ENCODE measurements at places on chromosomes 12 and 14.

DNA sequence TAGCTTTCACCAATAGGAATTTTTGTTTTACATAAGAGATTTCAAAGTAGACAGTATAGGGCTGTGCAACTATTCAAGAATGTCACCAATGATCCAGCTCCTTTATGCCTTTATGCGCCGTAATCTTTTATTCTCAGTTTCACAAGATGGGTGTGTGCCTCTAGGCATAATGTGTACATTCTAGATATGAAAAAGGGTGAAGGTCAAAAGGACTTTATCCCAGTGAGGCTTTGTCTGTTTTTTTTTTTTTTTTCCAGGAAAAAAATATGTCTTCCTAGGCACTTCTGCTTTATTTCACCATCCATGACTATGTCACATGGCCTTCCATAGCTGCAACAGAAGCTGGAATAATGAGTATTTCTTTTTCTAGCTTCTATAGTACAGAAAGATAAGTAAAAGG lies 142.3 kb upstream of the IGF1 start:
- no peak for DNase-seq

- DNase-seq, result no peak
Observed at GRCh38 chr12:19719672-19720071, 280.4 kb downstream of the AEBP2 start.

DNA sequence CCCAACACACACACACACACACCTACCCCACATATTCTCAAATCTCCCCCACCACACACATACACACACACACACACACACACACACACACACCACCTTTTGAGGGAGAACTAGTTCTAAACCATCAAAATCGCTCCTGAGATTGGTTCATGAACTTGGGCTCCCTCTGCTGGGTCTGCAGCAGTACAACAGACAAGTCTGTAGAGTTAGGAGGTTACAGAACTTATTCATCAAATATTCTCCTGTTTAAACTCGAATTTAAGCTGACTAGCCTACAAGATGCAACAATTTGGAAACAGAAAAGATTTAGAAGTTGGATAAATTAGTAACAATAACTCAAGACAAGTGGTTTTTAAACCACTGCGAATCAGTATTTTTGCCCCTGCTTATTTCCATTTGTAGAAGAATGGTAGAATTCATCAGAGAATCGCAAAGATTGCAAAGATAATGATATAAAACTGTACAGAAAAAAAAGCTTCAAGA lies 136.4 kb upstream of the USP15 start:
- peak; percentile 37 for DNase-seq

DNA sequence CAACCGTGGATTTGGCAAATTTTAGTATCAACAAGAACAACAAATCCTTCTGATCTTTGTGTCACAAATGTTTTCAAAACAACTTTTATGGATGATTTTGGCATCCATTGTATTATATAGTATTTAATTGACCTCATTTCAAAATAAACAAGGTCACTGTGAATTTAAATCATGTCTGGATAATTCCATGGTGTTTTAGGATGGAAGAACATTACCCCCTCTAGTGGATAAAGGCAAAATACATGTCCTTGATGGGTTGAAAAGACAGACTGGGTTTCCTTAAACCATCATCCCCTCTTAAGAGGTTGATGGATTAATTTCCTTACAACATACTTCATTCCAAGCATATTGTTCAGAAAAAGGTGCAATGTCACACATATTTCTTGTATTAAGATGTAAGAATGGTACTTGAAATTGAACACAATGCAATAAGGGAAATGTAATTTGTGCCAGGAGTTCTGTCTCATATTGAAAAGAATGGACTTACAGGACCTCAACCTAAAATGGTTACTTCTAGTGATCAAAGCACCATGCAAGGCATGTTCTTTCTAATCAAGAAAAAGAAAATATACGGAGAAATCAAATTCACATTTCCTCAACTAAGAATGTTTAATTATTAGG lies 352.0 kb downstream of the BCAT1 start:
- peak; percentile 43 for DNase-seq

DNA sequence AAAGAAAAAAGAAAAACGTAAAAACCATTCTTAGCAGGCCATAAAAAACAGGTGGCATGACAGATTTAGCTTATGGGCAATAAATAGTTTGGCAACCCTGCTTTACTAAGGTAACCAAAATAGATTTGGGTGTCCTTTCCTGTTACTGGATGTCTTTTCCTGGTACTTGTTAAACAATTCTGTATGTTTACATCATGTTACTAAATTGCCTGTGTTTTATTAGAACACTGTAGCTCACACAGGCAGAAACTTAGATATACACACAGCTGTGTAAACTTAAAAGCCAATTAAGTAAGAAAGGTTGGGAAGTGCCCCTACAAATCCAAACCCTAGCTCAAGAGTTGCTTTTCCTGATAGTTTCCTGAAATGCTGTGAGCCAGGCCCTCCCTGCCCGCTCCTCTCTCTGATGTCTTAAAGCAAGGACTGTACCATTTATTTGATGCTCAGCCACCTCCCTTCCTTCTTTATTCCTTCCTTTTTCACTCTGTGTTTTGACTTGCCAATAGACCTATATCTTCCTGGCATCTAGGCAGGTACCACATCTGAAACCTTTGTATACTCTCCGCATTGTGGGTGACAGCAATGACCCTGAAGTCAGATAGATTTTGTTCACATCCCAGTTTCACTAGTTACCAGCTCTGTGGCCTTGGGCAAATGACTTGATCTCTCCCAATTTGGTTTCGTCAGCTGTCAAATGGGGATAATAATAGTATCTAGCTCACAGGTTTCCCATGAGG lies 3.7 kb upstream of the CAMKK2 start:
- no peak for DNase-seq

- DNase-seq, result no peak
Observed at GRCh38 chr14:50670196-50670865, 2.2 kb upstream of the SAV1 start.

GRCh38 chr14:55441286-55441685 lies 870 bp upstream of the TBPL2 start:
- no peak for DNase-seq

DNA sequence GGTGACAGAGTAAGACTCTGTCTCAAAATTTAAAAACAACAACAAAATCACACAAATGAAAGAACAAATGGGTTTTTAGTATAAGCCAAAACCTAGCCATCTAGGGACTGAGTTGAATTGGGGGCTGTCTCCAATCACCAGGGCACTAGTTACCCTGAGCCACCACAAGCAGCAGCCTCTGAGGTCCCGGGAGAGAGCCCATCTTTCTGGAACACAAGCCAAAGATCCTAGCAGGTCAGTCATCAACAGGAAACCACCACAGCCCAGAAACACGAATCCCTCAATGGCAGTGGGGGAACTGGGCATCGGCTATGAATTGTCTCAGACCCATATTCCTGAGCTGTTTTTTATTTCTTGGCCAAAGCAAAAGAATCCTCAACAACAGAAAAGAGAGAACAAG lies 75.3 kb downstream of the KDM2B start:
- DNase-seq, result peak; percentile 9

DNA sequence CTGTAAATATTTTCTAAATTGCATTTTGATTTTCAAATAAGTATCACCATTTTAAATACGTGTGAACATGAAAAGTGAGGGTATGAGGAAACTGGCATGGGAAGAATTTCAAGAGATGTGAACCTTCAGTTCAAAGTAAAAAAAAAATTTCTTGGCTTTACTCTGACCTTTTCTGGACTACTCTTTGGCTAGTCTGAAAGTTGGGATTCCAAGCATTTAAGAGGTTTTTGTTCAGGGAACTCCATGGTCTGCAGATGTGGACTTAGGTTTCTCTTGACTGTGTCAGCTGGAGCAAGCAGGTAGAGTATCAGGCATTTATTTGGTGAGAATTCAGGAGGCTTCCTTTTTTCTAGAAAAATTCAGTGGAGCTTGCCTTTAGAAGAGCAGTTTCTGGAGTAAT lies 311.6 kb downstream of the LRIG3 start:
- DNase-seq, result peak; percentile 6

DNA sequence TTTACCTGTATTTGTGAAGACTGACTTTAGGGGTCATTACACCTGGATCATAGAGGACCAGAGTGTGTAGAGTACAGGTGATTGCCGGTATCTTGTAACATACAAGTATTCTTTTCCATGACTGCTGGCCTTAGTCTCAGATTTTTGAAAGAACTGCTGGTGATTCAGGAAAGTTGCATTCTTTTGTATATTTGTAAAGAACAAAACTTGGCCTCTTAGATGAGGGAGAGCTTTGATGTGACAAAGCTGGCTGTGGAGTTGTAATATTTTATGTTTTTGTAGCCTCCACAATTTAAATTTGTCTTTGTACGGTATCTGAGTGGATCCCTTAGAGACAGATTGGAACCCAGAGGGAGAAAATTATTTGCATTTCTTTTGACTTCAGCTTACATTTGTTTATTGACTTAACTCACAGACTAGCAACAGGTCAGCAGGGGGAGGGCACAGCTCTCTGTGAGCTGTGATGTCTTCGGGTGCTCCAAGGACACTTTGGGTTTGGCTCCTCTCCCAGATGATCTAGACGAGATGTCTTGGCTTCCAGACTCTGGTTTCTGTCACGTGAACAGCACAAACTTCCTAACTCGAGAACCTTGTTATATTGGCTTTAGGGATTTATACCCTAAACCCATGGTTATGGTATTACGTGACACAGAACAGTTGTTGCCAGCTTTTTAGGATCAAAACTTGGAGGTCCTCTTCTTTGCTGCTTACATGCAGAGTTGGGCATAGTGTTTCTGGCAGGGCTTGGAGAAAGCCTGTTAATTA lies 65.9 kb downstream of the DAAM1 start:
- DNase-seq, result peak; percentile 91

DNA sequence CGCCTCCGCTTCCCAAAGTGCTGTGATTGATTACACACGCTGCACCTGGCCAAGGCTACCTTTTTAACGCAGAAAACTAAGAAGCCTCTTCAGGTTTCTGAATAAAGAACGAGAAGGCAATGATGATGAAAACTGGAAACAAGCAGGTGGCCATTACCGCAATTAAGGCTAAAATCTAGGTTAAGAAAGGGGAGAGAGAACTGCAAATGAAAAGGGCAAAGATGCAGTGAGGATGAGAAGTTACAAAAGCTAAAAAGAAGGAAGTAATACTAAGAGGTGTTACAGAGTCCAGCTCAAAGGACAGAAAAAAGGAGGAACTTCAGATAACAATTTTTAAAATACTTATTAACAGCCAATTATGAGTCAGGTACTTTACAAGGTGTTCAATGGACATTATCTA lies 79.7 kb downstream of the DUSP16 start:
- no peak for DNase-seq

- no peak for DNase-seq
Observed at GRCh38 chr14:97366400-97366799, 569.2 kb downstream of the VRK1 start.

DNA sequence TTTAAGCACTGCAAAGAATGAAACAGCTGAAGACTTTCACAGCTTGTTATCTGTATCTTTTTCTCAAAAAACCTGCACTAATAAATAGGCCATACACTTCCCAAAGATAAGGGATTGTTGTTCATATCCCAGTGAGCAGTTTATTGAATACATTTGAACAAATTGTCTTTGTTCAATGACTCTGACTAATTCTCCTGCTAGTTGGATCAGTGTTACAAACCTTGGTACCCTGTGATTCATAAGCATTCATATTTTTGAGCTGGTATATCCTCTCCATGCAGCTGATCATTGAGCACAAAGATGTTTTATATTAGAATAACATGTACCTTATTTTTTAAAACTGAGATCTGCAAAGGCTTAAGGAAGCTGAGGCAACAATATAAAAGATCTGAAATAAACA lies 58.9 kb upstream of the FSCB start:
- DNase-seq, result no peak

DNA sequence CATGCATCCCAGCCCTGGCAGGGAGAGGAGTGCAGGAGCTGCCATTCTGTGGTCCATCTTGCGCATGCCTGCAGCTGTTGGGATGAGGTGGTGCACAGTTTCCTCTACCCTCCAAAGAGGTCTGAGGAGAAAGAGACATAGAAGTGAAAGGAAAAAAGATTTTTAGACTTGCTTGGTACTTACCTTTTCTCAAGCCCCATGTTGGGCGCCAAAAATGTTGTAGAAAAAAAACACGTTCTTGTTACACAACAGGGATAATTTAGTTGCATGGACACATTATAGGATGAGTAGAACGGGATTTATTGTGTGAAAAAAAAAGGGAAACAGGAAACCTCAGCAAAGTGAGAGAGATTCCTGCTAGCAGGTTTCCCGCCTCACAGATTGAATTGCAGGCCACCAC lies 244.4 kb upstream of the GARIN2 start:
- peak; percentile 61 for DNase-seq

DNA sequence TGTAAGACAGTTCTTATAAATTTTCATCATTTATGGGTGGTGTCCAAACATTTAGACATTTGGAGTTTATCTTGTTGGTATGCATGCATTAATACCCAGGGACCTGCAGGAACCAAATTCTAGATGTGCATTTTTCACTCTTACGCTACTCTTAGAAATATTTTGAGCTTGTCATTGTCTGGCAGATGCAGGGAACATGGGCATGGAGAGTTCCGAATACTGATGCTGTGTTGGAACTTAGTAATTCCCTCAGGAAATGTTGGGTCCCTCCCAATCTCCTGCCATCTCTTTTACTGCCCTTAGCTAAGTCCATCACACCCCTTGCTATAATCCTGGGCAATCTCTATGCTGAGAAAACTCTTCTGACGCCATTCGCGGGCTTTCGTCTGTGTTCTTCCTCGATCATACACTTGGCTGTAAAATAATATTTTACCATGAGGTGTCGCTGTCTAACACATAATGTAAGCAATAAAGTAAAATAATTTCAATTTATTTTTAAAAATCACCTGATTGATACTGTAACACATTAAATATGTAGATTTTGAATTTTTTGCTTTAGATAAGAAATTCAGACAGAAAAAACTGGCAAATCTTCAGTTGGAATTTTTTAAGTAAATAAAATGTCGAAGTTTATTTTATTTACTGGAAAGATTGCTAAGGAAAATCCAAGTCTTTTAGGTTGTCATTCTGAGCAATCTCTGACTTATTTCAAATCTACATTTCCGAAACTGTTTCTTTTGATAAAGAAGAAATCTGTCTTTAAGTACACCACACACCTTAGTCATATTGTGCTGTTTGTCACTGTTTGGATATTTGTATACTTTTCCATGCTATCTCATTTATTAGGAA lies 304.1 kb upstream of the SSTR1 start:
- DNase-seq, result peak; percentile 55

DNA sequence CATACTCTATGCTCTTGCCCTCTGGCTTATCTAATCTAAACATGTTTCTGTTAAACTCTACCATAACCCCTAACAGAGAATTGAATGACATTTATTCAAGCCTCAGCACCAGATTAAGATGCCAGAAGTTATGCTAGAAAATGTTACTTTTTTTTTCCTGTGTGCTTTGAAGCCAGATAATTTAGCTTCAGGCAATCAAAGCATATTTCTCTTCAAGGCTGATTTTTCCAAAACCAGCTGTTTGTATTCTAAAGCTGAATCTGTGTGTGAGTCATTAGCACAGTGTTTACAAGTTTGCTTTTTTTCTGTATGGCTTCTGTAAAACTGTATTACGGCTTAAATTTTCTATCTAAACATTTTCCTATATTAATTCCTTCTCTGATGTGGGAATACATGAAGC lies 326.1 kb downstream of the FSCB start:
- DNase-seq, result no peak

DNA sequence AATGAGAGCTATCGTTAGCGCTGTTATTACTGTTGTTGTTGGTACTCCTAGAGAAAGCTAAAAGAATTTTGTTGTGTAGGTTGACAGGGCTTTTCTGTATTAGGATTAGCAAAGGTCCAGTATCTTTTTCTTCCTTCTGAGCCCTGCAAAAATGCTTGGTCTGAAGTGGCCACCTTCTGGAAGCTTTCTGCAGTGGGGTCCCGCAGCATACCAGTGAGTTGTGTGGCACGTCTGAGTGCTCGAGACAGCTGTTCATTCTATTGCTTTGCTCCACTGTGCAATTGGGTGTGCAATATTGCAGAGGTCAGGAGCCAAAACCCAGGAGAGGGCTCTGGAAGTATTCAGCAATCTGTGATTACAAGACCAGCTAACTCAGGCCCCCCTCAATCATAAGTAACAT lies 57.1 kb downstream of the CCDC60 start:
- DNase-seq, result no peak
